ENCODE measurements at places on chromosomes 7 and 10.

DNA sequence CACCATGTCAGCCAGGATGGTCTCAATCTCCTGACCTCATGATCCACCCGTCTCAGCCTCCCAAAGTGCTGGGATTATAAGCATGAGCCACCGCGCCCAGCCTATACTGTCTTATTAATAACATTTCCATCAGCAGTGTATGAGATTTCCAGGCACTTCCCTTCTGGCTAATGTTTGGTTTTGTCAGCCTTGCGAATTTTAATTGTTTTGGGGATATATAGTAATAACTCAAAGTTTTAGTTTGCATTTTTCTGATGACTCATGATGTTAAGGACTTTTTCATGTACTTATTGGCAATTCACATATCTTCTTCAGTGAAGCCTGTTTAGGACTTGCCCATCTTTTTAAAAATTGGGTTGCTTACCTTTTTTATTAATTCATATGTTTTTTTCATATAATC, 76.0 kb downstream of the TMEM270 start:
- DNase-seq: no peak

DNA sequence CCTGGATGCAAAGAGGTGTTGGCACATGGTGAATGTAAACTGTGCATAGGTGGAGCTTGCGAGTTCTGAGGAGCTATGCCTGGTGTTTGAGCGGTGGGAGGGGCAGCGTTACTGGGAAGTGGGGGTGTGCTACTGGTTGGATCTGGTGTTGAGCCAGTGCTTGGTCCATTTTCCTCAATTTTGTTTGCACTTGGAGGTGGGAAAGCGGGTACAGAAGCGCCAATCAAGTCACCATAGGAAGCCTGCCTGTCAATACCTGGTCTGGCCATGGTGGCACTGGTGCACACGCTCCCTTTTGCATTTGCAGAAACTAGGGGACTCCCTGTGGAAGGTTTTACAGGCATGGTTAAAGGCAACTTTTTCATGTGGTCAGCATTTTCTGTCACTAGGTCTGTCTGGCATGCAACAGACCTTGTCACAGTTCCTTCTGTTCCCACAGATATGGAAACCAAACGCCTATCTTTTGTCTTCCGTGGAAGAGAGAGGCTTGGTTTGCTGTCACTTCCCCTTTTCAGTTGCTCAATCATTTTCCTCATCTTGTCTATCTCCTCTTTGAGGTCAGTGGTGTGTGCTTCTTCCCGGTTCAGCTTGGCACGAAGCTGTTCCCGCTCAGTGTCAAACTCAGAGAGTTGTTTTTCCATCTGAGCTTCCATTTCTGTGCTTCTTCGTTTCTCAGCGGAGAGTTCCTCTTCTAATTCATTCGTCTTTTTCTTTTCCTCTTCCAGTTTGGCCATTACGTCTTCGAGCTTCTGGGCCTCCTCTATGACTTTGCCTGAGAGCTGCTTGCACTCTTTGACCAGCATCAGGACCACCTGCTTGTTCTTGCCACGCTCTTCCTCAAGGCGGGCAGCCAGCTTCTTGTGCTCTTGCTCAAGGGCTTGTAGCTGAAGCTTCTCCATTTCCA, 81.1 kb downstream of the CTTNBP2 start:
- DNase-seq: no peak

DNA sequence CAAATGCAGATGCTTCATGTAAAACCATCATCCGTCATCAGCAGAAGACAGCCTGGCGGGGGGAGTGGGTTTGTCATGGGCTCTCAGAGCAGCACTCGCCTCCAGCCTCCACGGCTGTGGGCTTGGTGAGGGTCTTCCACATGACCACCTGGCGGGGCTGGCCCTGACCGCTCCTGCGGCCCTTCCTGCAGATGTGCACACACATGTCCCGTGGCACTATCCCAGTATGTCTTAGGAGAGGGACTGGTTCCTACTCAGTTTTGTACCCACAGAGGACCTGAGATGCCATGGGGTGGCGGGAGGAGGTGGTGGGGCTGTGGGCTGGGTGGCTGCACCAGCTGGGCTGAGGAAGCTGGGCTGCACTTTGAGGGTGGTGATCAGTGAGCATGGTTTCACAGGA, 4.7 kb downstream of the IDI2 start:
- no peak for DNase-seq

- DNase-seq: no peak
Measured at GRCh38 chr10:63866747-63867140, 345.5 kb downstream of the REEP3 start.

GRCh38 chr10:109215291-109216075, 707.8 kb downstream of the XPNPEP1 start:
- no peak for DNase-seq

- no peak for DNase-seq
Measured at GRCh38 chr10:81019029-81019890, 481.6 kb downstream of the SH2D4B start.

- no peak for DNase-seq
Measured at GRCh38 chr10:7952266-7952665, 102.2 kb upstream of the GATA3 start.

GRCh38 chr10:60042262-60042661, 135.9 kb upstream of the CCDC6 start:
- no peak for DNase-seq

- DNase-seq: no peak
Measured at GRCh38 chr7:30041526-30042269, 13.5 kb downstream of the PLEKHA8 start.

- DNase-seq: no peak
Measured at GRCh38 chr7:157662110-157662791, 325.4 kb downstream of the DNAJB6 start.

DNA sequence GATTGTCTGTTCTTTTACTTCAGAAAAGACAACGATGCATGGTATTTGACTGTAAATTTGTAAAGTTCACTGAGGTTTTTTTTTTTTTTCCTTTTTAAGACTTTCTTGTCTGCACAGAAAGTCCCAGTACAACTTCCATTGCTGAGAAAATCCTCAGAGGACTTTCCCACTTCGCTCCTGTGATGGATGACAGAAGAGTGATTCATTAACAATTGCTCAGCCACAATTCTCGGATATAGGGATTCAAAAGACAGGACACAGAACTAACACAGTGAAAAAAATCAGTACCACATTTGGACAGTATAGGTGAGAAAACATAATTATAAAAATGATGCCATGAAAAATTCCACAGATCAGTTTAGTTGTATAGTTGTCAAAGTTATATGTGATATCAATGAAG, 48.0 kb downstream of the SEC23IP start:
- DNase-seq: no peak

GRCh38 chr7:155864271-155864985, 52.2 kb upstream of the SHH start:
- DNase-seq: no peak

GRCh38 chr10:28892818-28893547, 215.7 kb downstream of the BAMBI start:
- DNase-seq: no peak

GRCh38 chr7:38658921-38659320, 27.7 kb upstream of the AMPH start:
- DNase-seq: no peak

GRCh38 chr10:122875843-122876466, 3.4 kb downstream of the FAM24B start:
- no peak for DNase-seq

GRCh38 chr10:18303851-18304801, 163.9 kb downstream of the CACNB2 start:
- DNase-seq: no peak

DNA sequence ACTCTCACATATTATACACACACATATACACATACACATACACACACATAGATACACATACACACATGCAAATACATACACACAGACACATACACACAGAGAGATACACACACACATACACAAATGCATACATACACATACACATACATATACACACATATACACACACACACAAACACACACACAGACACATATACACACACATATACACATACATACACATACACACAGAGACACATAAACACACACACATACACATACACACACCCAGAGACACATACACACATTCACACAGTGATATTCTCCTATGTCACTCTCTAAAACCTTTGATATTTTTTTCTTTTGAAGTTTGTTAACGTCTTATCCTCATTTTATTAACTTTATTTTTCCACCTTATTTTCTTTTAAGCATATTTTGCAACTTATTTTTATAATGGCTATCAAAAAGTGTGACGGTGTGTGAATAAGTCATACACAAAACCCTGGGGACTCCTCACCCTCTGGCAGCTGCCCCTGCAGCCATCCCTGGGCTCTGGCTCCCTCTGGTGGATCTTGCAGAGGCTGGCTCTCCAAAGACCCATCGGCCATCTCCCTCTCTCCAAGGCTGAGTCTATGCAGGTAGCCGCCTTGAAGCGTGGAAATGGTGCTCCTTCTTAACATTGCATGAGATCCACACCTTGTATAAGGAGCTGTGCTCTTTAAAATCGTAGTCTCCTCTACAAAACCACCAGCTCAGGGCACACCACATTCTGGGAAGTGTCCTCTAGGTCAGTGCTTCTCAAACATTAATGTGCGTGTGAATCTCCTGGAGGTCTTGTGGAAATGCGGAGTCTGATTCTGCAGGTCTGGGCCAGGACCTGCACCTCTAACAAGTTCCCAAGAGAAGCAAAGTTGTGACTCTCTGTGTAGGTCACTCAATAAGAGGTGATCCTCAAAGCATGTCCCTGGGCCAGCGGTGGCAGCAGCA, 4.1 kb upstream of the C10orf120 start:
- DNase-seq: no peak

GRCh38 chr7:34338961-34339526, 319.0 kb upstream of the NPSR1 start:
- DNase-seq: no peak

GRCh38 chr7:32536585-32536984, 41.3 kb downstream of the AVL9 start:
- no peak for DNase-seq

- DNase-seq: no peak
Measured at GRCh38 chr10:130483691-130484467, 347.7 kb downstream of the GLRX3 start.

- no peak for DNase-seq
Measured at GRCh38 chr10:61965703-61966395, 64.3 kb downstream of the ARID5B start.

GRCh38 chr10:68087685-68088401, 12.8 kb upstream of the HERC4 start:
- DNase-seq: no peak

DNA sequence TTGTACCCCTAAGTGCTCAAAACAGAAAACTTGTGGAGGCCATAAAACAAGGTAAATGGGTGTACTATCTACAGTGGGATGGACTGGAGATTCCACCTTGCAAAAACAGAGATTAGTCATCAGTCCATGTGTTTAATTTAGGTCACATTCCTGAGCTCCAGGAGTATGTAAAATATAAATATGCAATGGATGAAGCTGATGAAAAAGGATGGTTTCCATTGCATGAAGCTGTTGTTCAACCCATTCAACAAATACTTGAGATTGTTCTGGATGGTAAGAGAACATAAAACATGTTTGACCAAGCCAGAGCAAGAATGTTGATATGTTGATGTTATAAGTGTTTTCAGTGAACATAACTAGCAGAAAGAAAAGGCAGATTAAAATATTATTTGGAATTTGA, 14.6 kb downstream of the ASB15 start:
- DNase-seq: no peak

GRCh38 chr10:74056050-74056818, 58.3 kb downstream of the VCL start:
- DNase-seq: no peak

DNA sequence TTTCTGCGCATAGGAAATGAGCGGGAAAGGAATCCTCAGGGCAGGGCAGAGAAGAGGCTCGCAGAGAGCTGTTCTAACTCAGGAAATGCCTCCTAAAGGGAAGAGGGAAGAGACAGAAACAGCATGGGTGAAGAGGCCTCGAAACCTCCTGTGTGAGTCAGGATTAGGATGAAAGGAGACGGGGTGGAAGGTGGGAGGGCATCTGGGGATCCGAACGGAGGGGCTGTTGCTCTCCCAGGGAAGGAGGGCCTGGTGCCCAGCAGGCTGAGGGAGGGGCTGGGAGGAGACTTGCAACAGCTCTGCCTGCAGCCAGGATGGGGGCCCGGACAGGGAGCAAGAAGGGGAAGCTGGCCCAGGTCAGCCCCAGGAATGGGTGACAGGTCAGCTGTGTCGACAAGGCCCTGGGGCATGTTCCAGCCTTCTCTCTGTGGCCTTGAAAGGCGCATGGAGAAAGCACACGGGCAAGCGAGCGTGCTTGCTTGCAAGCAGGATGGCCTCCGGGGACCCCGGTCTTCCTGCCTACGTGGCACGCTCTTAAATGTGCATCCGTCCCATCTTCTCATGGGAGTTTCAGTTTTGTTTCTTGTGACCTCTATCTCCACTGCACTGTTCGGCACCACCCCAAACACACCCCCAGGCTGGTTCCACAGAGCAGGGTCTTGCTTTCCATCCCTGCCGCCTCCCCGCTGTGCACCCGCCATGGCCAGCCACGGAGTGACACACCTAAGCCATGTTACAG, 63.5 kb downstream of the HIPK2 start:
- no peak for DNase-seq

DNA sequence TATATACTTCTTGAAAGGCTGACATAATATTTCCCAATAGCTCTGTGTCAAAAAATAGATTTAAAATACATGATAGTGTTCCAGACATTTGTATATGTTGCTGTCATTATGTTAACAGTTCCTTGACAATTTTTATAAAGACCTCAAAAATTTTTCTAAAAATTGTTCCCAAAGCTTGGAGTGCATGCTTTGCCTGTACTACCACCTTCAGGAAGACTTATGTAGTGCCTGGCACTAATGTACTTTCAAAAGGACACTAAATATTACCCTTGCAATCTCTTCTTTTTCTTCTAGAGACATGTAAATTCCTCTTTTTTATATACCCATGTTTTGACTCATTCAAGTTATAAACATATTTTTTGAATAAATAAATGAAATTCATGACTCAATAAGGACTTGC, 48.0 kb upstream of the SP8 start:
- DNase-seq: no peak

GRCh38 chr10:7159928-7160327, 250.9 kb downstream of the SFMBT2 start:
- DNase-seq: no peak

GRCh38 chr7:85018498-85018897, 168.4 kb downstream of the SEMA3D start:
- DNase-seq: no peak

- DNase-seq: no peak
Measured at GRCh38 chr7:48004638-48005037, 24.3 kb downstream of the SUN3 start.

DNA sequence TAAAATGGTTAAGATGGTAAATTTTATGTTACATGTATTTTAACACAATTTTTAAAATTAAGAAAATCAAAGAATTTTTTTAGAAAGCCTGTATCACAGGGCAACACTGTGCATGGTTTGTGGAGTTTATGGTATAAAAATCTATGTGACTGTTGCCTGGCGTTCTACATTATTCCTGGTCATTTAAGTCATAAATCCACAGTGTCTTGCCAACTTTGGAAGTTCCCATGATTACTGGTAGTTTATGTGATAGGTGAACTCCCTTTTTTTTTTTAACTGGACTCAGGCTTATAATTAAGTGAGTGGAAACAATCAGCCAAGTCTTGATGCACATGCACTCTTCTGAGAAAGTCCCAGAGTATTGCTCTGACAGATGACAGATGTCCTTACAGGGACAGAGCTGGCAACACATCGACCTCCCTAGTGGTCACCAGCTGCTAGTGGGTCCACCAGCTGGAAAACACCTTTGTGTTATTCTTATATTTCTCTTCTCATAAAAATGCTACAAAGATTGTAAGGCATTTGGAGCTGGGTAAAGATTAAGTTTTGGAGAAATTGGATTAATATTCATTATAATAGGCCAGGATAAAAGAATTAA, 8.8 kb upstream of the STN1 start:
- no peak for DNase-seq

- no peak for DNase-seq
Measured at GRCh38 chr7:497346-497745, 22.3 kb downstream of the PDGFA start.

Measured in stimulated activated CD8-positive, alpha-beta memory T cell treated with anti-CD3 and anti-CD28 coated beads, Interleukin-2, amount 100 ng/mL, for 1 hour (primary cell).